ENCODE measurements at places on chromosomes 11 and 22.

DNA sequence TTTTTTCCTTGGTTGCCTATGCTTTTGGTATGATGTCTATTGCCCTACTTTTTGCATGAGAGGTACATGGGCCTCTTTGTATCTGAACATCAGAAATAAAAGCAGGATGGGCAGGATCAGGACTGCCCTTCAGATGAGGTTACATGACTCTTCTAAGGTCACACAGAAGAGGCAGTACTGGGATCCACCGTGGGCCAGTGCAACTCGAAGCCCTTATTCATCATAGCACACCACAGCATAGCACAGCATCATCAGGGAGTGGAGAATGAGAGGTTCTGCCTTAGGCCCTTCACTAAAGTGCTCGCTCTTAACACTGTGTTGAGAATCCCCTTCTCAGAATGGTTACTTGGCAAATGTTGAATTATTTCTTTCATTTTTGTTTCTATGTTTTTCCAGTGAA lies 88.3 kb downstream of the C22orf31 start:
- DNase-seq: no peak

DNA sequence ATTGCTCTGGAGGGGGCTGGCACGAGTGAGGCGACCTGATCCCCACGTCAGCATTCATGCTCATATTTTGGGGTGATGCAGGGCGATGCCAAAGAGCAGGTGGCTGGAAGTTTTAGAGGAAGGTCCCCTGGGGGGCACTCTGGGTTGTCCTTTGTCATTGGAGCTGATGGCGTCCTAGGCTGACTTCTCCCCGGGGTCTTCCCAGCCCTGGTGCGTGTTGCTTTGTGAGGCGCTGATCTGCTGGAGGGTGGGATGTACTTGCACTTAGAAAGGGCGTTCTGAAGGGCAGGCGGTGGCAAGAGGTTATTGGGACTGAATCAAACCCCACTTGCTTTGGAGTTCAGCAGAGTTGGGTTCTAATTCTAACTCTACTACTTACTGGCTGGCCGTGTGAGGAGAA lies 313.3 kb downstream of the NTM start:
- DNase-seq: no peak

DNA sequence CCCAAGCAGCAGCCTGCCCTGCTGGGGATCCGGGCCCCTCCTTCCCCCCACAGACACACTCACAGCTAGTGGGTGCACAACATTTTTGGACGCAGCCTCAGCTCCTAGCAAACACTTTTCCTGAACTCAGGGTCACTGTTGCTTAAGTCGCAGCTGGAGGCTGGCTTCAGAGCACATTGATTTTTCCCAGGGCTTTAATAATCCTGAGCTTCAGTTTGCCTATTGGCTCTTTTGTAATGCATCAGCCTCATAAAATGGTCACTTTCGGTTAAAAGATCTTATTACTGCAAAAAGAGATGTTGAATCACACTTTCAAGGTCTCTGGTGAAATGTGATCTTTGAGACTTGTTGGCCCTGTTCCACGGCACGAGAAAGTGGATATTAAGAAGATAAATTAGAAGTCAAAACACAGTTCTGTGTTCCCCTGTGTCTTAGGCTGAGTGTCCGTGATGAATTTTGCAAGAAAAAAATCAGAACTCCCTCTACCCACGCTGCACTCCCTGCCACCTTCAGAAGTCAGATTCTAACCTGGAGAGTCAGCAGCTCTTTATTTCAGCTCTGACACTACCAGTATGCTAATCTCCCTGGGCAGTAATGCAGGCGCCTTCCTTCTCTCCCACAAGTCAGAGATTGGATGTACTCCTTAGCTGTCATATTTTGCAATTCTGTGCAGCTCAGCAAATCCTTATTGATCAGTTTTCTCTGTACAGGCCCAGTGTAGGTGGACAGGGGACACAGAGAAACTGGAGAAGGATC lies 158.2 kb upstream of the E2F8 start:
- DNase-seq: peak; percentile 42

GRCh38 chr22:28108851-28109250 lies 189.8 kb upstream of the PITPNB start:
- DNase-seq: no peak

DNA sequence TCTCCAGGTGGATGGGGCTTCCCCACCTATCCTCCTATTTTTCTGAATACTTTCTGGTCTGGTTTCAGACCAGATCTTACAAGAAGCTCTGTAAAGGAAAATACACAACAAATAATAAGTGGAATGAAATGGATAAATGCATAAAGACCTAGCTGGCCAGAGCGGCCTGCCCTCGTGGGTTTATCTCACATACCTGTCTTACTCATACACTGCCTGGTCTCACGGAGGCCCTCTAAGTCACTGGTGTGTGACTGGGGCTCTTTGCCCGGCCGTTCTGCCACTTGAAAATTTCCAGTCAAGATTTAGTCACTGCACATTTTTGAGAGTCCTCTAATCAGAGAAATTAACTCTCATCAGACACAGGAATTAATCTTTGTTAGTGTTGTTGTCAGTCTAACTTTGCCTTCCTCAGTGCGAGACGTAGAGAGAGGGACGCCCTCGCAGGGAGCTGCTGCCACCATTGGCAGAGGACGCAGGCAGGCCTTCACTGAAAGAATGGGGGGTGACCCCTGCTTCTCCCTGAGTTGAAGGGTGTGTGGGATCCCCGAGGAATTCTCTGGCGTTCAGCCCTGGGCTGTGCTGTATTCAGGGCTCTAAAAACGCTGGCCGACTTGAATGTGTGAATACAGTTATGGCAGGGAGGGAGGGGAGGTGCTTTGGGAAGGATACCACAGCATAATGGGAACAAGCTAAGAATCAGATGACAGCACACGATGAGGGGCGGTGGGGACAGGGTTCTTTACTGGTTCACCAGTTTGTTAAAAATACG lies 46.3 kb upstream of the CADM1 start:
- DNase-seq: no peak

GRCh38 chr22:37089434-37089833 lies 20.1 kb downstream of the TMPRSS6 start:
- DNase-seq: no peak

DNA sequence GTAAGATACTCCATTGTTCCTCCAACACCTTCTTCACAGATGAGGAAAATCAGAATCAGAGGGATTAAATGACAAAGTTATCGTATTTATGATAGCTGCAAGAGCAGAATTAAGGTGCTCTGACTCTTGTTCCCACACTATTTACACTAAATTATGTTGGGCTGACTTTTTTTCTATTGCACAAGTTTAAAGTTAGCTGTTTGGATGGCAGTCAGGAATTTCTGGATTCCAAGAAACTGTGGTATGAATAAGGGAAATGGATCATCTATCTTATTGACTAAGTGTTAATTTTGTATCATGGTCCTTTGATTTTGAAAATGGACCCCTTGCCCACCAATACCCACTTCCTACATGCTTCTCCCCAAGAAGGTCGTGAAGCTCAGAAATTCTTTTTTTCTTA lies 19.9 kb upstream of the APOA1 start:
- DNase-seq: no peak
